ENCODE measurements at places on chromosomes 6 and 20.
A peak's percentile ranks its signal among the peaks of the same experiment; 100 is the strongest.

- H3K27me3 ChIP-seq, result no peaks in the 10 kb centered on the region
- no peak overlapping the region for H3K27ac ChIP-seq
- H3K36me3 ChIP-seq, result no peaks in the 10 kb centered on the region
These were observed 647.9 kb downstream of the KIF16B start for GRCh38 chr20:15925376-15925775.

DNA sequence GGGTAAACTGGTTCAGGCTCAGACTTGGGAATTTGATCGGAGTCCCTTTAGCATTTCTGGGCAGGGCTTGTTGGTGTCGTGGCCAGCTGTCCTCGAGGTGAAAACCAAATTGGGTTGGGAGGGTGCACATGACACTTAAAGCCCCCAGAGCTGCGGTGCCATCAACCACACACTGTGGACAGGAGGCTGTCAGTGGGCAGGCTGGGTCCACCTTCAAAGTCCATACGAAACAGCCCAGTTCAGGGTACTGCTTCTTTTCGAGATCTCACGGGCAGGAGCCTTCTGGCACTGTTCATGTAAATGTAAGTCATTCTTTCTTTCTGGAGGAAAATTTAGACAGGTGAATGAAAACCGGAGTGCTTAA, 7.0 kb downstream of the SYNJ2 start:
- peak overlapping the region; percentile 90 for H3K27ac ChIP-seq
- no peak overlapping the region for H3K4me3 ChIP-seq
- peaks cover 18% of the 10 kb centered on the region for H3K4me1 ChIP-seq
- H3K36me3 ChIP-seq, result no peaks in the 10 kb centered on the region
- no peak for DNase-seq

- no peaks in the 10 kb centered on the region for H3K27me3 ChIP-seq
- H3K4me3 ChIP-seq, result no peak overlapping the region
- H3K4me1 ChIP-seq, result no peaks in the 10 kb centered on the region
- no peaks in the 10 kb centered on the region for H3K36me3 ChIP-seq
These were observed 129.6 kb downstream of the SYNDIG1 start for GRCh38 chr20:24598996-24599395.

DNA sequence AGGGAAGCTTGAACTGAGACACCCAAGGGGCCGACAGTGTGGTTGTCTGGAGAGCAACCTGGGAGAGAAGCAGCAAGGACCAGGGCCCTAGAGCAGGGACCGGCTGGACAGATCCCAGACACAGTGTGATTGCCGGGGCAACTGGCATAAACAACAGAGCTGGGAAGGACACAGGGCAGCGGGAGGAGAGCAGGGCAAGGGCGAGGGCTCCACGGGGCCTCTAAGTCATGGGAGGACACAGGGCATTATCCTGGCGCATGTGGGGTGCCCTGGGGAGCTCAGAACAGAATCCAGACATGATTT, 31.1 kb upstream of the CCR6 start:
- DNase-seq, result no peak
- H3K4me3 ChIP-seq, result no peak overlapping the region
- H3K4me1 ChIP-seq, result no peaks in the 10 kb centered on the region
- no peaks in the 10 kb centered on the region for H3K36me3 ChIP-seq
- H3K27me3 ChIP-seq, result no peaks in the 10 kb centered on the region

- no peaks in the 10 kb centered on the region for H3K4me1 ChIP-seq
- H3K4me3 ChIP-seq, result no peak overlapping the region
- H3K36me3 ChIP-seq, result no peaks in the 10 kb centered on the region
- DNase-seq, result no peak
- H3K27me3 ChIP-seq, result no peaks in the 10 kb centered on the region
These were observed 23.4 kb downstream of the IL22RA2 start for GRCh38 chr6:137150072-137150471.

DNA sequence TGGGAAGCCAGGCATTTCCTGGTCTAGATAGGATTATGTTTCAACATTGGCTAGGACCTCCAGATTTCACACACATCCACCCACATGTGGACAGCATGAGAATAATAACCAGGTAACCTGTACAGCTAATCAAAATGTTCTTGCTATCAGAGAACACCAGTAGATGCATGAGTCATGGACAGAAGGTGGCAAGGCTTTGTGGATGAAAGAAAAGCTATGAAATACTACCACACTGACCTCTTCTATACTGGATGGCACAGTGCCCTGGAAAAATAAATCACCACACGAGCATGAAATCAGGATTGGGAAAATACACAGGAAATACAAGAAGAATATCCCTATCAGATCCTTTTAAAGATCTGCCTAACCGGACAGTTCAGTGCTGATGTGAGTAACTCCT, 113.0 kb downstream of the GMDS start:
- H3K4me3 ChIP-seq, result no peak overlapping the region
- H3K27me3 ChIP-seq, result no peaks in the 10 kb centered on the region
- no peak for DNase-seq
- no peaks in the 10 kb centered on the region for H3K4me1 ChIP-seq
- no peak overlapping the region for H3K27ac ChIP-seq

Data from prostate gland (tissue), 2 donors.